ENCODE measurements at places on chromosomes 3 and 15.
A peak's percentile ranks its signal among the peaks of the same experiment; 100 is the strongest.

DNA sequence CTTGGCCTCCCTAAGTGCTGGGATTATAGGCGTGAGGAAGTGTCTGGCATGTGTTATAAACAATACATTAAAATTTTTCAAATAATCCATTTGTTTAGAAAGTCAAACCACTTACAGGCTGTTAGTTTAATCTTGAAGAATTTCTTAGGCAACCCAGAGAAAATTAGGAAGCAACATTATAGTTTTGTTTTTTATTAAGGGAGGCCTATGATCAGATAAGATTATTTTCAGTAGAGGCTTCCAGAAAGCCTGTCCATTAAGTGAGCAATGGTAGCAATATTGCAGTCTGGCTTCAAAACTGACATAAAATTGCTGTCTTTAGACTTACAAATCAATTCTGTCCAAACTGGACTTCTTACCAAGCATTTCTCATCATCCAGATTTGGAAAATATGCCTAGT, 49.6 kb downstream of the CD47 start:
- no peak for DNase-seq

- no peak for DNase-seq
Measured at GRCh38 chr3:194952841-194953241, 267.2 kb downstream of the FAM43A start.

GRCh38 chr15:31236184-31237042, 90.2 kb upstream of the KLF13 start:
- peak; percentile 99 for DNase-seq

GRCh38 chr3:23981136-23981535, 36.0 kb downstream of the NR1D2 start:
- no peak for DNase-seq

- DNase-seq: peak; percentile 71
Measured at GRCh38 chr15:61084944-61085367, 144.1 kb downstream of the RORA start.

DNA sequence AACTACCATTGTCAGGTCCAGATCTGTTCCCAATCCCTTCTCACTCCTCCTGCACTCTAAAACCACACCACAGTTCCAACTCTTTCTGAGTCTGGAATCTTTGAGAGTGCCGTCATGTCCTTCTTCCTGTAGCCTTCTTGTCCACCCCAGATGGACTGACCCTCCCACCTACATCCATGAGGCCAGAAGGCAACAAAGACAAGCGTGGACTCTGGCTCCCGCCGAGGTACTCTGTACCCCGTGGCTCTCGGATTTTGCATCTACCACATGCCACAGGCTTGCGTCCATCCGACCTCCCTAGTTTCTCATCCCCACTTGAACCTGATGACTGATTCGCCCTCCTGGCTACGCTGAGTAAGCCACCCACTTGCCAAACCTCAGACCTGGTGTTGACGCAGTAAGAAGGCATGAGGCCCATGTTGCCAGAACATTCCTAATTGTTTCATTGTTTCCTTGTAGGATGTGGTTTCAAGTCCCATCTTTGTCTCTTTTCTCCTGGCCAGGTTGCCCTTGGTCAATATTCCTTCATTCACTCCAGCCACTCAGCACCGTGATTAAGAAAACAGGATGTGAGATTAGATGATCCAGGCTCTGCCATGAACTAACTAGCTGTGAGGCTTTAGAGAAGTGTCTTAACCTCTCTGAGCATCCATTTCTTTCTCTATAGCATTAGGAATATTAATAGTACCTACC, 1.1 kb upstream of the ZBTB38 start:
- no peak for DNase-seq

DNA sequence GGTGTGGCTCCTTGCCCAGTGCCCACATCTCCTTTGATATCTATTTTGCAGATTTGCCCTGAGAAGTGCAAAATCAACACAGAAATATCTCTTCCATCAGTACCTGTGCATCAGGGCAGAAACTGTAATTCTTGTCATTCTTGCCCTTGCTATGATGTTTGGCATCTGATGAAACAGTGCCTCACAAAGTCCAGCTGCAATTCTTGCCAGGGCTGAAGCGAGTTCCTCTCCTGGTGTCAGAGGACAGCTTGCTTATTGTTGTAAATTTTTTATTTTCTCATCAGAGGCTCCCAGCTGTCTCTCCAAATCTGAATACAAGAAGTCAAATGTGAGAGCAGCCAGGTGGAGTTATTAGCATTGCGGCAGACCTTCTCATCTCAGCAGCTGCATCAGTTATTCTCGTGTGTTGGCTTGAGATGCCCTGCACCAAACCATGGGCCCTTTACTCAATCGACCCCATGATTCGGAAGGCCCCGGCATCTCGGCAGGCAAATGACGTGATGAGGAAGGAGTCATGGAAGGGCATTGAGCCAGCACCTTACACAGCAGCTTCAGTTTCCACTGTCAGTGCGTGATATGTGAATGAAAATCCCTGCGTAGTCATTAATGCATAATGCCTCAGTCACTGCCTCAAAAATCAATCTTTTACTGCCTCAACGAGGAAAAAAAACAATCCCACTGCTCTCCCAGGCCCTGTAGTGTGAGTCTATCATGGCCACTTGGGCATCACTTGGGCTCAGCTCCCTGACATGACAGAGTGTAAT, 93.4 kb downstream of the CCNL1 start:
- no peak for DNase-seq

- DNase-seq: no peak
Measured at GRCh38 chr3:49120096-49120437, 556 bp downstream of the USP19 start.

- DNase-seq: peak; percentile 66
Measured at GRCh38 chr3:134601539-134602439, 49.0 kb downstream of the KY start.

DNA sequence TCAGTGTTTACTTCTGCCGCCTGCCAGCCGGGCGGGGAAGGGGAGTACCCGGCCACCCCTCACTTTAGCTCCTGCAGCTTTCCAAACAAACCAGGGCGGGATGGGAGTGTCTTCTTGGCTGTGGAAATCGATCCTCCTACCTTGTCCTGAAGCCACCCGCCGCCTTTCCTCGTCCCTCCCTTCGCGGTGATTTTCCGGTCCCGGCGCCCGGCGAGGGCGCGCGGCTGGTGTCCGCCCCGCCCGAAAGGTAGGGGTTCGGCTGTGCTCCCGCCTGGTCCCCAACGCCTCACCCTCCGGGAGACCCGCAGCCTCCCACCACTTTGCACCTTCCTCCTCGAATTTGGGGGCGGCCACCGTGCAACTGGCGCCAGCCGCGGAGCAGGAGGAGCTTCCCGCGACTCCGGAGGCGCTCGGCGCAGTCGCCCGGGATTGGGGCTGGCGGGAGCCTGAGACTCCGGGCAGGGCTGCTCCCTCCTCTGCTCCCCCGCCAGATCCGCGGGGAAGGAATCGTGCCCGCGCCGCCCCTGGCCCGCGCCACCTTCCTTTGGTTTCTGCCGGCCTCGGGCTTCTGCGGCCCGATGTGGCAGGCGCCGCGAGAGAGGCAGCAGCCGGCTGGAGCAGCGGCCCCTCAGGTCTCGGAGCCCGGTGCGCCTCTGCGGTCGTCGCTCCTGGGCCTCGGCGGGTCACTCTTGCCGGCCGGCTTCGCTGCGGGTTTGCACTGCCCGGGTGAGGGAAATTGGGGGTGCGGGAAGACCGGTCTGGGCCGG, 30.7 kb upstream of the ST3GAL6 start:
- DNase-seq: peak; percentile 50

DNA sequence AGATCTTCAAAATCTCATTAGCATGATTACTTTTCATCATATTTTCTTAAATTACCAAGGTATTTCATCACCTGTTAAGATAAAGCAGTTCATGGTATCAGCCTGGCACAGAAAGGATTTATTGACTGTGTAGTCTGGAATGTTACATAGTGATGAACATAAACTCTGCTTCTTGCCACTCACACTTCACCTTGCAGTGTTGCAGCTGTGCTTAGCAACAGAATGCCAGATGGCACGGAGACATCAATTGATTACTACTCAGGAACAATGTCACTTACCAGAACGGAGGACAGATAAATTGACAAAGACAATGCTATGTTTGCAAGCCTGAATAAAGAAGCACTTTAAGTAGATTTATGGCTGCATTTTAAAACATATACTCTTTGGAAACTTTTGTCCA, 15.0 kb upstream of the BCHE start:
- peak; percentile 67 for DNase-seq

DNA sequence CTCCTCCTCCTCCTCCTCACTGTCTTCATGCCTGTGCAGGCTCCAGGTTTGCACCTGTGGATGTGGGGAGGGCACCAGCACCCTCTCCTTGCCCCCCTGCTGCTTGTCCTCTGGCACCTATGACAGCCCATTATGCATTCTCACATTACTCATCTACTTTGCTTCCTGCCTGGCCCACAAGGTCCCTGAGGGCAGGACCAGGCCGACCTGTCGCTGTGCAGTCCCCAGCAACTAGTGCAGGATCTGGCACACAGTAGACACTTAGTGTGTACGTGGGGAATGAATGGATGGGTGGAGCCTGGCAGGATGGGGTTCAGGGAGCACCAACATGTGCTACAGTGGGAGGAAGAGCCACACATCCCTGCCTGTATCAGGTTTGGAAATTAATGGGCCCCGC, 58.3 kb upstream of the TMEM115 start:
- DNase-seq: peak; percentile 41

- DNase-seq: peak; percentile 18
Measured at GRCh38 chr3:149003653-149004305, 12.4 kb downstream of the GYG1 start.

DNA sequence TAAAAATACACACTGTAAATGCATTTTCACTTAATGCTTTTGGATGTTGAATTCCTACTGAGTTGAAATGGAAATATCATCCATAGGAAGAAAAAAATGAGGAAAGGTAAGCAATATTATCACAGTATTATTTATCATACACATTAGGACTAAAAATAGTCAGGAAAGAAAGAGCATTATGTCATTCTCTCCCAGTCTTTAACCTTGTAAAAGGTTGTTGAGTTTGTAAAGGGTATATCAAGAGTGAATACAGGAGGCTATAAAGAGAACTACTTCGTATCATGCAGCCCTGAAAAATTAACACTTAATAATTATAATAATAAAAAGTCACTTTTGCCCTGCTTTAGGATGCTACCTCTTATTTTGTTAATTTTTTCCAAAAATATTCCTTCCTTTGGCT, 395.8 kb downstream of the FOXP1 start:
- no peak for DNase-seq

- DNase-seq: no peak
Measured at GRCh38 chr3:49601358-49602048, 47.2 kb downstream of the BSN start.

GRCh38 chr3:29079358-29079757, 201.5 kb upstream of the RBMS3 start:
- no peak for DNase-seq

GRCh38 chr15:40454904-40455391, 14.2 kb downstream of the BAHD1 start:
- DNase-seq: no peak

- peak; percentile 19 for DNase-seq
Measured at GRCh38 chr3:173659972-173660371, 262.4 kb downstream of the NLGN1 start.

- no peak for DNase-seq
Measured at GRCh38 chr3:129260606-129261005, 11.2 kb downstream of the COPG1 start.

DNA sequence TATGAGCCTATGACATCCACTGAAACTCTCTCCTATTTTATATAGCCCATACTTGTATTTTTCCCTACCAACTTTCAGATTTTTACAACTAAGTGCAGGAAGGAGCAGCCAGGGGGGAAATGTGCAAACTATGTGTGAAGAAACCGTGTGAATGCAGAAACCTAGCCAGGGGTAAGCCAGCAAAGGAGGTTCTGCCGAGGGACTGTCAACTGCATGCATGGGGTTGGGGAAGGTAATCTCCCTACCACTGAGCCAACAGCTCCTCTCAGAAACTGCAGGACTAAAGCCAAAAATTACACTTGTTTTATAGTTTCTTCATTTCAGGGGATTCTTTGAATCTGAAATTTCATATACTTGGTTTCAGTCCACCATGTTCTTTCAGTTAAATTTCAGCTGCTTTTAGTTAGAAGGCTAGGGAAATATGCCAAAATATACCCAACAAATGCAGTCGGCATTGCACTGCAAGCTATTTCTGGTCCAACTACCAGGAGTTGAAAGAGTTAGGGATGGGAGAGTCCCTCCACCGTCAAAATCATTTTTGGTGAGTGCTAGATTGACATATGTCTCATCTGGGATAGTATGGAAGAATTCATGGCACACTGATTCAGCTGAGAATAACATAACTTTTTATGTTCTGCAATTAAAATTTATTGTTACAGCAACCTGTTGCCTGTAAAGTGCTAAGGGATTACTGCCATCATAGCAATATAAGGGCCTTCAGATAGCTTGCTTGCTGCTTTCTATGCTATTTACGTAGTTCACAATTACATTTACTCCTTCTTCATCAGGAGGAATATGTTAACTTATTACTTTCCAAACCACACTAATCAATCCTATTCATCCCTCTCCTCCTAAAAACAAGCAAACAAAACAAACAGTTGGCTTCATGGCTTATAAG, 904.2 kb downstream of the ROBO1 start:
- DNase-seq: no peak

Data from NCI-H69 (cell line).